Thoracic aorta (tissue), 2 donors: ENCODE measurements at places on chromosomes 3 and 15.

- no peak for DNase-seq
Measured at GRCh38 chr3:62361824-62362223, 11.5 kb downstream of the FEZF2 start.

- DNase-seq = no peak
Measured at GRCh38 chr3:151989621-151990020, 116.2 kb downstream of the SUCNR1 start.

- DNase-seq = no peak
Measured at GRCh38 chr3:13188181-13188779, 115.1 kb upstream of the IQSEC1 start.

- DNase-seq = no peak
Measured at GRCh38 chr3:154775821-154776548, 304.1 kb upstream of the MME start.

DNA sequence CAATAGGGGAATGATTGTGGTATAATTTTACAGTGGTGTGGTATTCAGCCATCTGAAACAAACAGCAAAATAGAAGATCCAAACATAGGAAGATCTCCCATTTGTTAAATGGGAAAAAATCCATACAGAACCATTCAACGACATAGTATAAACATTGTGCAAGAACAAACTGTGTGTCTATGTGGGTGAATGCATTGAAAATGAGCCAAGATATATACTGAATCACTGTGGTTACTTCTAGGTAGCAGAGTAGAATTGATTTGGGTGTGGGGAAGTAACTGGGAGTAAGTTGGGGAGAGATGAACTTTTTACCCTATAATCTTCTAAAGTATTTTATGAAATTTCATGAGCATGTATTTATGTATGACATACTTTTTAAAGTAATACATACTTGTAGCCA lies 123.1 kb upstream of the UMPS start:
- DNase-seq = no peak

GRCh38 chr15:68326711-68327354 lies 49.3 kb downstream of the FEM1B start:
- no peak for DNase-seq

GRCh38 chr15:80121546-80121945 lies 31.3 kb upstream of the FAH start:
- DNase-seq = no peak

DNA sequence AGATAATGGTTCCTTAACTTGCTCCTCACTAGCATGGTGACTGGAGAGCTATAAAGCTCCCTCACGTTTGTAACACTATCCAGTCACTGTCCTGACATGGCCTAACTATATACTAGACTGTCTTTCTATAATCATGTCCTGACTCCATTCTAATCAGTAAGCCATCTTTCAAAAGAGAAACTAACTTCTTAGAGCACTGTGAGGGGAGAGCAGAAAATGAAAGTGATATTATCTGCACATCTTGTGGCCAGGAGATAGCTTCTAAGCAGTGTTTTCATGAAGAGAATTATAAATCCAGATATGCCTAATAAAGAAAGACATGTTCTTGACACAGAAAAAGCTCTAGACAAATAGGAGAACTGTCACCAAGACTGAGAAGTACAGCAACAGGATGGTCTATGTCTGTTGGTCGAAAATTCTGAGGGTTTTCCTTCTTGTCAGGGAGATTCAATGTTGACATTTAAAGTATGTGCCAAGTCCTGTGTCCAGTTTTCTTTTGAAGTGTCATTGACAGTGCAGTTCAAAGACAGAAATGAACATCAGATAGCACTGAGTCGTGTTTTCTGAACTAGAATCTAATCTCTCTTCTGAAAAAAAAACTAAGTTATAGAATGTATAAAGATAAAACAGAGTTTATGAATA lies 230.6 kb upstream of the PEX5L start:
- no peak for DNase-seq
